ENCODE measurements at places on chromosomes 6 and 20. TPM values are rescaled to one million over a fixed set of nuclear protein-coding genes. Genes with fewer than 3 reads are reported as not detected.

The WFDC10B gene
- polyA plus RNA-seq, result not detected

The HLA-DQA2 gene
- not detected for polyA plus RNA-seq

The ZNF184 gene
- polyA plus RNA-seq, result 3.1 TPM

GRCh38 chr6:53584726-53585125 lies 39.8 kb upstream of the GCLC start:
- DNase-seq, result no peak

- DNase-seq, result no peak
Observed at GRCh38 chr6:142760152-142760551, 184.8 kb downstream of the HIVEP2 start.

GRCh38 chr6:136784910-136785746 lies 7.1 kb downstream of the MAP3K5 start:
- no peak for DNase-seq

DNA sequence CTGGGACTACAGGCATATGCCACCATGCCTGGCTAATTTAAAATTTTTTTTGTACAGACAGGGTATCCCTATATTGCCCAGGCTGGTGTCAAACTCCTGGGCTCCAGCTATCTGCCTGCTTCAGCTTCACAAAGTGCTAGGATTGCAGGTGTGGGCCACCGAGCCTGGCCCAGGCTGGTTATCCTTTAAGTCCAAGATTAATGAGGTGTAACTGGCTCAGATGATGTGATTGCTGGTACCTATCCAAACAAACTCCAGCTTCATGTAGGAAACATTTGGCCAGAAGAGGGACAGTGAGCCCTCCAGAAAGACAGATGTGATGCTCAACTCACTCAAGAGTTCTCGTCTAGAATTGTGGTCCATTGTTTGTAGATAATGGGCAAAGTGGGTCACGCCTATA lies 9.2 kb upstream of the ZNF318 start:
- no peak for DNase-seq

DNA sequence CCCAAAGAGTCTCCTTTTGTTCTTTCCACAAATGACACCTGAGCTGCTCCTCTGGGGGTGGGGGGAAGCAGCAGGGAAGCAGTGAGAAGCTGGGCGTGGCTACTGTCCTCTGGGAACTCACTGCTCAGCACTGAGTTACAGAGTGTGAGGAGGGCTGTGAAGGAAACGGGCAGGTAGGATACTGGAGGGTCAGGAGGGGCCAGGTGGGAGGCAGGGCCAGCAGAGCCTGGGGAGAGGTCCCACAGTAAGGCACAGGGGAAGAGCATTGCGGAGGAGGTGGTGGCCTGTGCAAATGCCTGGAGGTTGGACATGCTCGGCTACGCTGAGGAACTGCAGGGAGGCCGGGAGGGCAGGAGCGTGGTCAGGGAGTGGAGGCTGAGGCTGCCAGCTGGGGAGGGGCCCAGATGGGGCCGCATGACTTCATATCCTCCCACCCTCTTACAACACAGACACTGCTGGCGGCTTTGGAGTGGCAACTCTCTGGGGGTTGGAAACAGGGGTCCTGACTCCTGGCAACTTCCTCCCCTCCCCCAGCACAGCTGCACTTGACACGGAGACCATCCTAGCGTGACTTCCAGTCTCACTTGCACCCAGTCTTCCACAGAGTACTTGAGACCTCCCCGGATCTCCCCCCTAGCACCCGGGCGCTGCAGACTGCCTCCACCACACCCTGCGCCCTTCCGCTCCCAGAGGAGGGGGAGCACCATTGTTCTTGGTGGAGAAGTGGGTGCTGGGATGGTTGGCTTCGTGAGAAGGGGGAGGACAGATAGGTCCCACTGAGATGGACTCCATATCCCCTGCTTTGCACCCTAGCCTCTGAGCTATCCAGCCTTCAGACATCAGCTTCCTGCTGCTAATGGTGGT lies 34.2 kb downstream of the RBM38 start:
- no peak for DNase-seq

The GPSM3 gene
- 6.5 TPM for polyA plus RNA-seq

Measured in keratinocyte (primary cell).